Daoy (cell line): ENCODE measurements at places on chromosomes 1 and 21. TPM values are rescaled to one million over a fixed set of nuclear protein-coding genes. Genes with fewer than 3 reads are reported as not detected.

TMPRSS15 gene
- total RNA-seq, result 0.03 and 0.23 TPM in 2 replicates

RSPH1 gene
- 0.23 and 0.80 TPM in 2 replicates for total RNA-seq

LRRC38 gene
- not detected in 2 replicates for total RNA-seq

CLEC20A gene
- not detected in 2 replicates for total RNA-seq

FBLIM1 gene
- total RNA-seq, result 42.1 and 59.7 TPM in 2 replicates

GPR25 gene
- not detected in 2 replicates for total RNA-seq

G0S2 gene
- total RNA-seq, result 5.7 TPM in 1 of 2 replicates, not detected in the other

EPHA2 gene
- total RNA-seq, result 50.8 and 67.7 TPM in 2 replicates

LCE2C gene
- not detected in 2 replicates for total RNA-seq

LHX4 gene
- 0.17 and 1.4 TPM in 2 replicates for total RNA-seq

RGS8 gene
- not detected in 2 replicates for total RNA-seq

GBP2 gene
- 19.1 and 24.8 TPM in 2 replicates for total RNA-seq

FMO1 gene
- not detected in 2 replicates for total RNA-seq

DNALI1 gene
- 3.8 and 9.3 TPM in 2 replicates for total RNA-seq

RCAN1 gene
- total RNA-seq, result 66.9 and 71.9 TPM in 2 replicates

UBXN11 gene
- total RNA-seq, result 6.0 and 9.0 TPM in 2 replicates

CLDN17 gene
- not detected in 2 replicates for total RNA-seq

NR1I3 gene
- not detected in 2 replicates for total RNA-seq

CD34 gene
- not detected in 2 replicates for total RNA-seq

CCDC185 gene
- 0.06 and 0.11 TPM in 2 replicates for total RNA-seq

NEGR1 gene
- total RNA-seq, result 15.8 and 16.3 TPM in 2 replicates

MACF1 gene
- 117 and 127 TPM in 2 replicates for total RNA-seq

GMEB1 gene
- total RNA-seq, result 3.9 and 9.1 TPM in 2 replicates

NUDT4B gene
- total RNA-seq, result 5.7 and 30.9 TPM in 2 replicates

GJB3 gene
- not detected in 2 replicates for total RNA-seq

IARS2 gene
- total RNA-seq, result 88.2 and 89.5 TPM in 2 replicates

TARDBP gene
- 102 and 107 TPM in 2 replicates for total RNA-seq

ADAM30 gene
- total RNA-seq, result not detected in 2 replicates

IFI44L gene
- total RNA-seq, result 1.5 and 4.5 TPM in 2 replicates

MFAP2 gene
- 150 and 213 TPM in 2 replicates for total RNA-seq

OR2G6 gene
- not detected in 2 replicates for total RNA-seq

USH2A gene
- under 0.01 TPM in 1 of 2 replicates, not detected in the other for total RNA-seq

RNU1-2 gene
- 306 and 832 TPM in 2 replicates for total RNA-seq

TAS1R1 gene
- not detected in 2 replicates for total RNA-seq

PARP1 gene
- 237 and 242 TPM in 2 replicates for total RNA-seq

LIN28A gene
- total RNA-seq, result 0.86 TPM in 1 of 2 replicates, not detected in the other

ARPC5 gene
- 210 and 248 TPM in 2 replicates for total RNA-seq

IFNLR1 gene
- total RNA-seq, result 1.2 and 1.3 TPM in 2 replicates

RAB42 gene
- 6.4 and 8.8 TPM in 2 replicates for total RNA-seq

PRAMEF12 gene
- not detected in 2 replicates for total RNA-seq

CHI3L1 gene
- not detected in 2 replicates for total RNA-seq

HAO2 gene
- total RNA-seq, result not detected in 2 replicates

GJA5 gene
- not detected in 2 replicates for total RNA-seq

VHLL gene
- total RNA-seq, result not detected in 2 replicates

LCE3E gene
- not detected in 2 replicates for total RNA-seq

VANGL2 gene
- total RNA-seq, result 1.9 and 2.0 TPM in 2 replicates

PGLYRP4 gene
- total RNA-seq, result not detected in 2 replicates

LENEP gene
- not detected in 2 replicates for total RNA-seq

C21orf91 gene
- total RNA-seq, result 3.9 and 4.8 TPM in 2 replicates
